ENCODE measurements at places on chromosomes 2 and 18.
A peak's percentile ranks its signal among the peaks of the same experiment; 100 is the strongest.

DNA sequence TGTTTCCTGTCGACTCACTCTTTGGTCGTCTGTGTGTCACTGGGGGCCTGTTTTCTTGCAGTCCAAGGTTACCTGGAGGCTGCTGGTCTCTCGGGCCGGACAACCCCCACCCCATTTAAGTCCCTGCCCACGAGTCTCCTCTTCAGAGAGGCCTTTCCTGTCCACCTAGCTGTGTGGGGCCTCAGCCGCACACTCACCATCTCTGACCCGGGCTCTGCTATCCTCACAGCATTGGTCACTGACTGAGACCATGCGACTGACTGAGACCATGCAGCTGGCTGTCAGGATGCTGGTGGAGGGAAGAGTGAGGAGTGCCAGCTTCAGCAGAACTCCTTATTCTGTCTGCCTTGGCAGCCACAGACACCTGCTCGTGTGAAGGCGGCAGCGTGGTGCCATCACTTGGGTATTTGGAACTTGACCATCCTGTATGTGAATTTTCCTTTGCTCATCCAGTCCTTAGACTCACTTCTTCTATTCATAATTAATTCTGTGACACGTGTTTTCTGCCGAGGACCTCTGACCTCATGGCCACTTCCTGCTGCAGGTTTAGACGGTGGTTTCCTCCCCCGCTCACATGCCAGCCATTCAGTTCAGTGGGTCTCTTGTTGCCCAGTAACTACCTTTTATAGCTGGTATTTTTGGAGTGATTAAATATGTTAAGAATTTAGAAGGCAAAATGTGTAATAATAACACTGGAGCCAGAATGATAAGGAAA lies 47.5 kb upstream of the ASB1 start:
- DNase-seq: no peak

GRCh38 chr18:11676867-11677266 lies 12.2 kb upstream of the GNAL start:
- DNase-seq: no peak

DNA sequence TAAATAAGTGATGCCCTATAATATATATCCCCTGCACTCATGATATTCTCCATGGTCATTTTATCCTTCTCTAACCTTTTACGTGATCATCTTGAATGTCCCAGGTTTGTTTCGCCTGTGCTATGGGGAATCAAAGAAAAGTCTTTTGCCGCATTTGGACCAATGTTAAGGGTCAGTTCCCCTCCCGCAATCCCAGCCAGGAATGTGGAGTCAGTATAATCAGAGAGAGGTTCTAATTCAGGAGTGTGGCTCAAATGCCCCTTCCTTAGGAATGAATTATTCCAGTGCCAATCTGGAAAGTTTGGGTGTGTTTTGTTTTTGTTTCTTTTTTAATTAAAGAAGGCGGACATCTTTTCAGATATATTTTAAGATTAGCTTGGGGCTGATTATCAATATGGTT lies 41.8 kb downstream of the PMS1 start:
- DNase-seq: no peak

DNA sequence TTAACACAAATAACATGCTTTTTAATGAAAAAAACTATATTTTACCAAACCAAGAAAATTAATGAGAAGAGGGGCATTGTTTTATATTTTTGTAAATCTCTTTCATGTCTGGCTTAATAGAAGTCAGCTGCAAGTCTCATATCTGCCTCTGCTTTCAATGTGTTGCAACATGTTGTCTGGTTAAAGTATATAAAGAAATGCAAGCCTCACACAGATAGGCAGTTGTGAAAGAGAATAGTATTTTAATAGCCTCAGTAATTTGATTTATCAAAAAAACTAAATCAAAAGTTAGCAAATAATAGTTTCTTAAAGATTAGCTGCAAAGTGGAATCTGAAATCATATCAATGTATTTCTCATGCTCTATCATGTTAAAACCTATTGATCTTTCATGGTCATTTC lies 52.9 kb upstream of the NCOA1 start:
- DNase-seq: no peak

DNA sequence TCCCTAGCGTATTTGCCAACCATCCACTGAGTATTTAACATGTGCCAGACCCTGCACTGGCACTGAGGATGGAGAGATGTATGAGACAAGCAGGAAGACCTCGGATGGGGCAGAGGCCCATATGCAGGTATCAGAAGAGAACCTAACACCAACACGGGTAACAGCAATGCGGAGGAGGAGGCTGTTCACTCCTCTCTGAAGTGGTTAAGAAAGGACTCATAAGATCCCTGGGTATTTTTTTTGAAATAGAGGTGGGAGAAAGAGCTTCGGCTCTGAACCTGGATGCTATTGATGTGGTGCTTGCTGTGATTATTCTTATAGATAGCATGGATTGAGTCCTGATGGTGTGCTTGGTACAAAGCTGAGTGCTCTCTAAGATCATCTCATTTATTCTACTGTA lies 418.3 kb downstream of the LPIN1 start:
- DNase-seq: no peak

GRCh38 chr2:127426501-127427354 lies 8.5 kb downstream of the PROC start:
- no peak for DNase-seq

GRCh38 chr2:170502361-170503130 lies 212.6 kb upstream of the SP5 start:
- DNase-seq: no peak

DNA sequence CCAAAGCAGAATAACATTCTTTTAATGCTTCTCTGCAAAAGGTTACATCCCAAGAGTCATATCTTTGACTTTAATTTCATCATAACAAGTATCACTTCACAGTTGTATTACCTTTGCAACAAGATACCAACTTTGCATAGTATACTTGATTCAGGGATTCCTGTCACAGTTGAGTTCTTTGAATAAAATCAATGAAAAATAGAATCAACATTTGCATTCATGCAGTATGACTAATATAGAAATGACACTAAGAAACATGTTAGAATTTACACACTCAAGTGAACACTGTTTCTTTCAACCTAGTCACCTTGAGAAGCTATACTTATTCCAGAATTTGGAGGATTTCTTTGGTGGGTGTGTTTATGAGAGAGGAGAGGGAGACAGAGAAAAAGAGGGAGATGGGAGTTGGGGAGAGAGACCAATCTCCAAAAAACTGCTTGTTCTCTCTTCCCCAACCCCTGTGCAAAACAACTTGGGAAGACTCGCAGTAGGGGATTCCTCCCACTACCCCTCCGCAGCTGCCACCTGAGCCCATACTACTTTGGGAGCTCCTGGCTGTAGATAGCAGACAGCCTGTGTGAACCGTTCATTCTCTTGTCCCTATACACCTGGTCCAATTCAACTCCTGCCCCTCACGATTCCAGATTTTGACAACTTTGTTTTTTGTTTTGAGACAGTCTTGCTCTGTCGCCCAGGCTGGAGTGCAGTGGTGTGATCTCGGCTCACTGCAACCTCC lies 57.7 kb downstream of the PELI1 start:
- DNase-seq: no peak

- no peak for DNase-seq
These were observed 818 bp upstream of the SLC20A1 start for GRCh38 chr2:112644933-112645309.

DNA sequence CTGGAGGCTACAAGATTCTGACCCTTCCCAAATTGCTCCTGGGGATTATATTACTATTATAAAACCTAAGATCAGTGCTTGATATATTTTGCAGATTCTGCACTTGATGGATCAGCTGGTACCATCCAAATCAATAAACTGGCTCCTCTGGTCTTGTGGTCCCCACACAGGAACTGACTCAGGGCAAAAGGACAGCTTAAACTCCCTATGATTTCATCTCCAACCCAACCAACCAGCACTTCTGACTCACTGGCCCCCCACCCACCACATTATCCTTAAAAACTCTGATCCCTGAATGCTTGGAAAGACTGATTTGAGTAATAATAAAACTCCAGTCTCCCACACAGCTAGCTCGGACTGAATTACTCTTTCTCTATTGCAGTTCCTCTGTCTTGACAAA lies 82.1 kb downstream of the TMEM163 start:
- no peak for DNase-seq

DNA sequence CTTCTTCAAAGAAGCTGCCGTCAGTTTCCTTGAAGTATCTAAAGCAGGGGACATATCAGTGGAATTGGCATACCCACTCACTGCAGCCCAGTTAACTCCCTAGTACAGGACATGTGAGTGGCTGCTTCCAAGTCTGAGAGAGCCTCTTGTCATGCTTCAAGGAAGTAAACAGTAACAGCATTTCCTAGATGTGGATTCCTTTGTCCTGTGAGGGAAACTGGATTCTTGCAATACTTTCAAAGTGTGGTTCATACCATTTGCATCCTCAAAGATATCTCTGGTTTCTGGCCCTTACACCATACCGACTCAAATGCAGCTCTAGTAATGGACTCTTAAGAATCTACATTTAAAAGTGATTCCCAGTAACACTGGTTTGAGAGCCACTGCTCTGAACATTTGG lies 87.2 kb downstream of the ESCO1 start:
- no peak for DNase-seq

DNA sequence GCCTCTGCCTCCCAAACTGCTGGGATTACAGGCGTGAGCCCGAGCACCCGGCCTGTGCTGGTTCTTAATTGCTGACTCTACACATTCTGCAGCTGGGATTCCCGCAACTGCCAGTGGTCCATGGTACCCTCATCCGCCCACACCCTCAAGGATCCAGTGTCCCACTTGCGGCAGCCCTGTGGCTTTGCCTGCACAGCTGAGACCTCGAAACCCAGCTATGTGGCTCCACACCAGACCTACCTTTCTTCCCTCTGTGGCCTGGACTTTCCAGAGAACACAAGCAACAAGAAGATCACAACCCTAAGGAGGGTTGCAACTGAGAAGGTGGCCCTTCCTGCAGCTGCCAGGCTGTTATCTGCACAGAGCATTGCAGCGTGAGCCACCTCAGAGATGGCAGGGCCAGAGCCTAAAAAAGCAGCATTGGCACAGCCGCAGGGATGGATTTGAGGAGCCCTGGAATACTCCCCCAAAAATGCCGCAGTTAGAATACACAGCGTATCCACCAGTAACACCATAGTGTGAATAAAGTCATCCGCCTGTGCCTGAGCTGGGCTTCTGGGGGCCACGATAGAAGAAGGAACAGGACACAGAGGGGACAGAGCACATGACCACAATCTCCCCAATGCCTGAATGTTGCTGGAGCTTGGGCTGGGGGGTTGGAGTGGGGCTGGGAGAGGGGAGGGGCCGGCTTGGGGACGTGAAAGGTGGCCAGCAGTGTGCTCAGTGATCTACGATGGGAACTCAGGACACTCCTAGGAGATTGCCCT lies 1.9 kb downstream of the GPR55 start:
- no peak for DNase-seq

GRCh38 chr2:216606551-216607276 lies 26.5 kb upstream of the IGFBP2 start:
- DNase-seq: peak; percentile 9

DNA sequence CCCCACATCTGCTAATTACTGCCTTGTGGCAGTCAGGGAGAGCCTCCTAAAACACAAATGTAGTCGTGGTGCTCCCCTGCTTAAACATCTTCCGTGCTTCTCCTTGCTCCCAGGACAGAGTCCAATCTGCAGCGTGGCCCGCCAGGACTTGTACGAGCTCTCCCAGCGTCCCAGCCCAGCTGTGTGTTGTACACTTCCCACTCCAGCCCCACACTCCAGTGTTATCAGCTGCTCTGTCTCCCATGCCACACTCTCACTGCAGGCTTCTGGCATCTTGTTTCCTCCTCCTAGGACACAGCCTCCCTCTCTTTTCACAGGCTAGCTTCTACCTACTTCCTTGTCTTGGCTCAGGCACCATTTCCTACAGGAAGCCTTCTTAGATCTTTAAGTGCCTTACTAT lies 199.4 kb downstream of the ALPK2 start:
- DNase-seq: no peak

DNA sequence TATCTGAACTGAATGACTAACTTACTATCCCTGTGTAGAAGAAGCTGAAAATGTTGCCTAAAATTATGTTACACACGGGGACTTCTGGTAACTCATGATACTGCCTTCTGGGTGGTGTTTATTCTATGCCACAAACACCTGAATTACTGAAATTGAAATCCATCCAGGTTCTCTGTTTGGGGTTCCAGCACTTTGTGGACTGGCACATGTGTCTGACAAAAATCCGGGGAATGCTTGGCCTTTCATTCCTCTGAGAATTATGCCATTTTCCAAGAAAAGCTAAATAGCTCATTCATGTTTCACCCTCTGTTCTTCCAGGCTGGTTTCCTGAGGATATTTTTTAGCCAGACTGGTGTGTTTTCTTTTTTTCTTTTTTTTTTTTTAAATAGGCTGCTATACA lies 59.5 kb upstream of the POU3F3 start:
- DNase-seq: no peak

DNA sequence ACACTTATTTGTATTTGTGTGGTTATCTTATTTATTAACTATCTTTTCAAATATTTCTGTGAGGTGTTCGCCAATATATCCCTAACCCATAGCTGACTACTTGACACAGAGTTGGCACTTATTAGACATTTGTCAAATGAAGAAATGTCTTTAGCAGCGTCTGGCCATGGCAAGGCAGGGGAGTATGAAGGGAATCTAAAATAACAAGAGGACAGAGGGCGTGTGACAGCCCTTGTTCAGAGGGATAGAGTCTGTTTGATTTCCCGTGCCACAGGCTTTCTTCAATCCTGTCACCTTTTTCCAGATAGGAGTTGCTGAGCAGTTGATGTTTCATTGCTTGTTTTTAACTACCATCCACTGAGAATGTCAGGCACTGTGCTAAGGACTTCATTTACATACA lies 53.6 kb upstream of the SLC39A10 start:
- no peak for DNase-seq

- DNase-seq: no peak
These were observed 680 bp downstream of the TTN start for GRCh38 chr2:178806543-178806942.

GRCh38 chr2:142037744-142038143 lies 93.1 kb downstream of the LRP1B start:
- no peak for DNase-seq

DNA sequence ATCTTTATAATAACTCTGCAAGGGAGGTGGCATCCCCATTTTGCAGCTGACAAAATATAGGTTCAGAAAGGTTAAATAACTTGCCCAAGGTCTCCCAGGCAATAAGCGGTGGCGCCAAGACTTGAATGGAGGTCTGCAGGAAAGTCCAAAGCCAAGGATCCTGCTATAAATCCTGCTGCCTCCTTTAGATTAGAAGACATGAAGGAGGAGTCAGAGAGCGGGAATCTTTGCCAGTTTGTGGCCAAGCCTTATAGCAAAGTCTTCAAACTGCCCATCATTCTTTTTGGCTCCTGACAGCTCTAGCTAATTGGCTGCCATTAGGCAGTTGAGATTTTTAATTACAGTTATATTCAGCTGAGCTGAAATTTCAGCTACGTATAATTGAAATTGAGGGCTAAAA lies 114.3 kb downstream of the C1D start:
- DNase-seq: no peak
